ENCODE measurements at places on chromosomes 13 and 19.

DNA sequence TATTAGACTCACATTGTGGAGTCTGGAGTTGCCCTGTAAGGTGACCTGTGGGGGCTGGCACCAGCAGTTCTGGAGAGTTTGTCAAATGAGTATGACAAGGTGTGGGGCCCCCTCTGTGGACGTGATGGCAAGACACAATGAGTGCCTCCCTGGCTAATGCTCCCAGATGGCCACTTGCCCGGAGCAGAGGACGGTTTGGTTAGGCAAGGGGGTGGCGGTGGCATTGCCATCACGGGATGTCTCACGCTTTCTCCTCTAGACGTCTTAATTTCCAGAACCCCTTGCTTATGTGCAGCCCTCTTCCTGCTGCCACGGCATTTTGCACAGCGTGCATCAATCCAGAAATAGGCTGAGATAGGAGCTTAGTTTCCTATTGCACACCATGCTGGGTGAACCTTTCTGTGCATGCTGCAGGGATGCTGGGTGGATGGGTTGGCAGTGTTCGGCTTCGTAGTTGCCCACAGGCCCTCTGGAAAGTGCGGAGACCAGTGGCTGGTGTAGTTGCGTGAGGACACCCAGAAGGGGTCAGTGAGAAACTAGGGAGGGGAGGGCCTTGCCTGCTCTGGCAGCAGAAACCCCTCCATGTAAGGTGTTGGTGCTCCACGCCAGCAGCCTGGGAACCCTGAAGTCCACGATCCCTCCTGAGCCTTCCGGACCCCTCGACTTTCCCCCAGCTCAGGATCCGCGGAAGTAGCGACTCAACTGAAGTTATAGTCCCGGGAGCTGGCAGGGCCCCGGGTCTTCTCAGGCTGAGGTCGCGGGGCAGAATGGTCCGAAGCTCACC lies 18.1 kb upstream of the LRP3 start:
- DNase-seq, result peak; percentile 58

GRCh38 chr13:111952814-111953213 lies 114.1 kb upstream of the SOX1 start:
- DNase-seq, result no peak

DNA sequence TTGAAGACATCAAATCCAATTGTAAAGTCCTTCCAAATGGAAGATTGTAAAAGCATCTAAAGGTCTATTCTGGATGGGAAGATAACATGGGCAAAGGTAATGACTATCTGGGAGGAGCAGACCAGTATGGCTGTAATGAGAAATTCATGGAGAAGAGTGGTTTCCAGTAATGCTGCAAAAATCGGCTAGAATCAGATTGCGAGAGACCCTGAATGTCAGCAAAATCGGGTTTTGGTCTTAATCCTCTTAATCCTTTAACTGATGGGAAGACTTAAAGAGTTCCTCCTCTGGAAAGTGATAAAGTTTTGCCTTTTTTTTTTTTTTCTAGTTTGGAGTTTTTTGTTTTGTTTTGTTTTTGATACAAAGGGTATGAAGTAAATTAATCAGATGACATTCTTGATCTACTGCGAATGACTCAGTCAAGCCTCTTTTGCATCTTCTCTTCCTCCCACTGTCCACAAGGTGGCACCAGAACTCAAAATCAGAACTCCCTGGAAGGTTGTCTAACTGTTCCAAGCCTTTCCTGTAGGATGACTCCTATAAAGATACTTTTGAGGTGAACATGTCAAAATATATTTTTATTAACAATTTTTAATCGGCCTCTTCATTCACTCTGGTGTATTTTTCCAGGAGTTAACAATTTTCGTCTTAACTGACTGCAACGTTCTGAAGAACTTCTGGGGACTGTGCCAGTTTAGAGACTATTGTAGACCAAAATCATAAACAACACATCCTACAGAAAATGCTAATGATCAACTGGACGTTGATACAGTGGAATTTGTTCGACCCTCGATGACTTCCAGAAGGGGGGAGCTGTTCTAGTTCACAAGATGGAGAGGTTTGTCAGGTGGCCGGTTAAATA lies 213.3 kb upstream of the MIR17HG start:
- peak; percentile 60 for DNase-seq

- no peak for DNase-seq
Observed at GRCh38 chr13:92553470-92554114, 673.0 kb upstream of the GPC6 start.

GRCh38 chr19:17778968-17779929 lies 15.7 kb upstream of the B3GNT3 start:
- DNase-seq, result peak; percentile 81

- DNase-seq, result peak; percentile 74
Observed at GRCh38 chr13:29707876-29708543, 112.5 kb upstream of the SLC7A1 start.

DNA sequence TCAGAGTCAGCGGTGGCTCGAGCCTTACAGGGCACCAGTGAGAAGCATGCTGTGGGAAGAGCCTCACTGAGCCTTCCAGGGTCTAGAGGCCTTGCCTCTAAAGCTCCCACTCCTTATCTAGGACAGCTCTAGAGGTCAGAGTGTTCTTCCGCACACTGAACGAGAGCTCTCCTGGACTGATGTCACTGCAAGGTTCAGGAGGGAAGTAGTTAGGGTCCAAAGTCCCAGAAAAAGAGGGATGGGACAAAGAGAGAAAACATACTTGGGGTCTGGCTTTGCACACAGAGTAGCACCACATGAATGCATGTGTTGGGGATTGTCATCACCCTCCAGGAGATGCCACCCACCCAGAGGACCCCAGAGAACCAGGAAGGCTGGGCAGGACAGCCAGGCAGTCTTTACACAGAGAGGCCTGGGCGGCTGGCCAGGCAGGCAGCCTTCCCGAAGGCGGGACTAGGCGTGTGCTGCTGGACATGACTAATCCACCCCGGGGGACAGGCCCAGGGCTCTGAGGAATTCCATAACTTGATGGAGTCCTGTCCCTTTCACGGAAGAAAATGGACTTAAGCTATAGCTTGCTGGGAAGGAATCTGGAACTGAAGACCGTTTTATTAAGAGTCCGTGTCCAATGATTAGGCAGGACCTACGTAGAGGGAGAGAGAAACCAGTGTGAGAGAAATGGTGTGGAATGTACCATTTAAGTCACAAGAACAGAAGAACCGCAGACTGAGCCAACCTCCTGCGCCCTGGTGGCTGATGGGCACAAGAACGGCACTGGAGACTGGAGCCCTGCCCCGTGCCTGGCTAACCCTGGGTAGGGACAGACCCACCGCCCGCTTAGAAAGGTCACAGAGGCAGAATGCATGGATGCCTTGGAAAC lies 16.6 kb upstream of the EPHX3 start:
- no peak for DNase-seq

DNA sequence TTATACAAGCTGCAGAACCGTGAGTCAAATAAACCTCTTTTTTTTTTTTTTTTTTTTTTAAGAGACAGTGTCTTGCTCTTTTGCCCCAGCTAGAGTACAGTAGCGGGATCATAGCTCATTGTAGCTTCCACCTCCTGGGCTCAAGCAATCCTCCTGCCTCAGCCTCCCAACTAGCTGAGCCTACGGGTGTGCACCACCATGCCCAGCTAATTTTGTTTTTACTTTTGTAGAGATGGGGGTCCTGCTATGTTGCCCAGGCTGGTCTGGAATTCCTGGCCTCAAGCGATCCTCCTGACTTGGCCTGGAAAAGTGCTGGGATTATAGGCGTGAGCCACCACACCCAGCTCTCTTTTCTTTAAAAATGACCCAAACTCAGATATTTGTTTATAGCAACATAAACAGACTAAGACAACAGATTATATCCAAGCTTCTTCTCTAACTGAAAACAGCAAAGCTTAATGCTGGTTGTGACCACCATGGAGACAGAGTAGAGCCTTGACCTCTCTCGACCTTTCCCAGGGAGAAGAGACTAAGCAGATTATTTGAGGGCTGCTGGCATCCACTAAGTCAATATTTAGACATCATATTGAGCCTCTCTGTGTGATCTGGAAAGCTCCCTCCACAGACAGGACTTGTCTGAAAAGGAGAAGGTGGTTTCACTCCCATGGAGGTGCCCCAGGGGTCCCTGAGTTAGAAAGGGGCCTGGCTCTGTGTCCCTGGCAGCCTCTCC lies 150.0 kb downstream of the KCTD15 start:
- DNase-seq, result peak; percentile 24

- DNase-seq, result peak; percentile 87
Observed at GRCh38 chr19:19661675-19662251, 1.7 kb downstream of the ATP13A1 start.

DNA sequence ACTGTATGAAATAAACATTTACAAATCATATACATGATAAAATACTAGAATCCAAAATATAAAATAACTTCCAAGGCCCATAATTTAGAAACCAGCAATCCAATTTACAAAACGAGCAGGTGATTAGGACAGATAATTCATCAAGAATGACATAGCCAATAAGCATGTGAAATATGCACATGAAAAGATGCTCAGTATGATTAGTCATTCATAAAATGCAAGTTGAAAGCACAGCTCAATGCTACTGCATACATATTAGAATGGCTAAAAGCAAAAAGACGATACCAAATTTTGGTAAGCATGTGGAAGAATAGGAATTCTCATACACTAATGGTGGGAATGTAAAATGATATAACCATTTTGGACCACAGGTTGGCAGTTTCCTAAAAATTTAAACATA lies 837.2 kb upstream of the MIR17HG start:
- no peak for DNase-seq

DNA sequence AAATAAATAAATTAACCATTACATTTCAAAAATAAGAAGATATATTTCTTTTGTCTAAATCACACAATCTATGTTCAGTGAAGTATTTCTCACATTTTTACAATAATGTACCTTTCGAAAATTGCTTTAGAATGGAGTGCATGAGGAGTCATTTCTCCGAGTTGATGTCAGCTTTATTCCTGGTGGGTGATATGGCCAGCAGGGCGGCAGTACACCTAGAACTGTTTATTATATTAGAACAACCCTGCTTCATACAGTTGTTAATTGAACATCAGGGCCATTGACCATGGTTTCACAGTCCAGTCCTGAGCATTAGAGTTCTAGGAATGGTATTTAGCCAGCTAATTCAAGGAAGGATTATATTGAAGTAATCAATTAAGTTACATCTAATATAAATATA lies 696.3 kb upstream of the SLC10A2 start:
- DNase-seq, result no peak

GRCh38 chr13:45474584-45475454 lies 10.1 kb downstream of the COG3 start:
- DNase-seq, result no peak

- no peak for DNase-seq
Observed at GRCh38 chr19:54014920-54015560, 23.6 kb downstream of the CACNG6 start.

GRCh38 chr19:6482343-6482686 lies 728 bp upstream of the DENND1C start:
- no peak for DNase-seq

DNA sequence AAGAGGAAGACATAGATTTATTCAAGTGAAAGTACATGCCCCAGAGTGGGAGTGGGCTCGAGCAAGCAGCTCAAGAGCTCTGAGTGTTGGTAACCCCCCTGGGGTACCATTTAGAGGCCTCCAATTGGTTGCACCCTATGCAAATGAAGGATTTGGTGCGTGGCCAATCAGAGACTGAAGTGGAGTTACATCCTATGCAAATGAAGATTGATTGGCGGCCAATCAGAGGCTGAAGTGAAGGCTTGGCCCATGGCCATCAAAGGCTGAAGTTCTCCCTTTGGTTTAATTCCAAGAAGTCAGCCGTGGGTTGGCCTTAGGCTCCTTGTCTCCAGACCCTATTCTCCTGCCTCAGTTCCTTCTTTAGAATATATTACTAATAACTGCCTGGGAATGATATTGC lies 12.9 kb upstream of the IGFL1 start:
- DNase-seq, result no peak

GRCh38 chr13:50527612-50528509 lies 315.6 kb downstream of the DLEU7 start:
- DNase-seq, result no peak

DNA sequence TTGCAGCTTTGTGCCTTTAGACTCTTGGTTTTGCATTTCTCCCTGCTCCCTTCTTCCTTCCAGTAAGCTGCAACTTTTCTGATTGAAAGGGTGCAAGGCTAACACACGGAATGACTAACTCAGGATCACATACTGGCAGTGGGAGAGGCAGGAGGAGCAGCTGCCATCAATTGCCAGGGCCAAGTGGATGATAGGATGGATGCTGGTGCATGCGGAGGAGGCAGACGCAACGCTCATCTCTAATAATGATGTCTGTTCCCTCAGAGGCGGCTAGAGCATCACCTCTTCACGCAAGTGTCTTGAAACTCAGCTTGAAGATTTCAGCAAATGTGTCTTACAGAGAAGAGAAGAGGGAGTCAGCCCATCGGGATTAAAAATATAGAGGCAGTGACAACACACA lies 49.5 kb upstream of the TPM4 start:
- no peak for DNase-seq

GRCh38 chr13:47472516-47472915 lies 528.6 kb downstream of the SUCLA2 start:
- no peak for DNase-seq

Data from neural progenitor cell (in vitro differentiated cells).